Stimulated activated CD8-positive, alpha-beta memory T cell treated with anti-CD3 and anti-CD28 coated beads, Interleukin-4, amount 100 ng/mL, for 4 hours (primary cell): ENCODE measurements at places on chromosomes 5 and 9.

- DNase-seq = no peak
Measured at GRCh38 chr5:74251141-74252035, 389.1 kb downstream of the ENC1 start.

DNA sequence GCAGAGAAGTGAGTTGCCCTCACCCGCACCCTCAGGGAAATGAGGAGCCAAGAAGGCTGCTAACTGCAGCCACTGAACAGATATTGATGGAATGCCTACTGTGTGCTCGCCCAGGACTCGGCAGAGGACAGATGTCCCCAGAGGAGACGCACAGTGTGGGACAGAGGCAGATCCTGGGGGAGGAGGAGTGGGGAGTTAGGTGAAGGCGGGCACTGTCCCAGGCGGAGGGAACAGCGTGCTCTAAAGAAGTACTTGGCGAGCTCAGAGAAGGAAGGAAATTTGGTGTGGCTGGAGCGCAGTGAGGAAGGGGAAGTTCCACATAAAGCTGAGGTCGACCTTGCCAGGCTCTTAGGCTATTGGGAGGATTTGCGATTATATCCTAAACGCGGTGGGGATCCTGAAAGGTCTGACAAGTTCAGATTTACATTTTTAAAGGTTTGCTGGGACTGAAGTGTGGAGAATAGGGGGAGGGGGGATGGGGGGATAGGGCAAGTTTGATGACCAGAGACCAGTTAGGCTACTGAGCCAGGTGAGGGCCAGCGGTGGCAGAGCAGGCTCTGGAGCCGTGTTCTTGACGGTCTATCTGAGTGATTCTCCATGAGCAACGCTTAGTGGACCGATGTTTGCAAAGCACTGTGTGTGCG, 23.6 kb upstream of the CERCAM start:
- DNase-seq = no peak

DNA sequence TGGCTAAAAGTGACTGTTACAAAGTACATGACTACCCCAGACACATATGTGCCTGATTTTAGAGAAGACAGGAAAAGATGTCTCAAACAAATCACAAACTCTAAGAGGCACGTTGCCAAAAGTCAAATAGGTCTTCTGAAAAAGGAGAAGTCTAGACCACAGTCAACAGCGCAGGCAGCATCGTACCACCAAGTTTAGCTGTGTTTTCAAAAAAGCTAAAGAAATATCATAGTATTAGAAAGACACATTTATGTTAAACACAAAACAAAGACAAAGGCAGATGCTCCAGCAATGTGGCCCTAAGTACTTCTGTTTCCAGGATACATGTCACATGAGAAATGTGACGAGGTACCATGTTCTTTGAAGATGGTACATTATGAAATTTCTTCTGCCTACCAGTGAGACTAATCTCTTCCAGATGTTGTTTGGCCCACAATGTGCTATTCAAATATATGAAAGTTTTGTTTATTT, 43.5 kb downstream of the LPAR1 start:
- no peak for DNase-seq

DNA sequence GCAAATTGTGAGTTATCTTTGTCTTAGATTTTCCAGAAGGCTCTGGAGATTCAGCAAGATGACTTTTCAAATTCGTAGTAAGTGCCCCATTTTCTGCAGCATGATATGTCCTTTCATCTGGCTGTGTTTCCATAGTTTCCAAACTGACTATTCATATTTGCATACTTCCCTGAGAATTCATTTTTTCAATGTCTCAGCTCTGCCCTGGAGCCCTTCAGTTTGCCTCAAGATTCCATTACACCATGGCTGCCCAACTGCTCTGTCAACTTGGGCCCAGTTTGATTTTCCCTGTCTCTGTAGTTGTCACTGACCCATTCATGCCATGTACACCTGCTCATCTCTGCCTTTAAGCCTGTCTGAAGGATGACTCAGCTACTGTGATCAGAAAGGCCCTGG, 94.2 kb upstream of the RUSC2 start:
- DNase-seq = no peak

DNA sequence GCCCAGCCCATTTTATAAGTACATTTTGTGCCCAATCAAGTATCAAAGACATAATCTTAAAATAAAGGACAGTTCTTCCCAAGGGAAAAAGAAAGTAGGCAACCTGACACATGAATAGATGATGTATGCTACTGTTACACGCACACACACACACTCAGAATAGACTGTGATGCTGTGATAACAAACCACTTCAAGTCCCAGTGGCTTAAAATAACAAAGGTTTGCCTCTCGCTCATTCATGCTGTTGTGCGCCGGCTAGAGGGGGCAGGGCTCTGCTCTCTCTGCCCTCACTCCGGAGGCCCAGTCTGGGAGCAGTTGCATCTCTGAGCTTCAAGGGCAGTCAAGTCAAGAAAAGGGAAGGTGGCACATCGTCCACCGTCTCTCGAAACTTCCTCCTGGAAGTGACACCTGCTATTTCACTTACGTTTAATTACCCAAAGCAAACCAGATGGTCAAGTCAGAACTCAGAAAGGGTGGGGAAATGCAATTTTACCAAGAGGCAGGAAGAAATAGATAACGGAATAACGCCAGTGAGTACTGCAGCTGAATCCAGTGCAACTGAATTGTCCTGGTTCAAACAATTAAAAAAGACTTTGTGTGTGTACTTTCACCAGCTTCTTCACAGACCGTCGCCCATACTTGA, 43.3 kb downstream of the ANKRD33B start:
- no peak for DNase-seq

GRCh38 chr9:88574953-88575352, 40.0 kb downstream of the NXNL2 start:
- DNase-seq = no peak

- DNase-seq = no peak
Measured at GRCh38 chr5:60945813-60946187, 795 bp downstream of the NDUFAF2 start.
